ENCODE measurements at places on chromosomes 6 and 20. TPM values are rescaled to one million over a fixed set of nuclear protein-coding genes. Genes with fewer than 3 reads are reported as not detected.

Gene MICB
- 44.1 TPM for total RNA-seq

Gene DIDO1
- total RNA-seq, result 64.6 TPM

Gene OR2H2
- not detected for total RNA-seq

Gene TSBP1
- total RNA-seq, result not detected

Gene KCNQ5
- 7.8 TPM for total RNA-seq

Gene CTCFL
- total RNA-seq, result not detected

DNA sequence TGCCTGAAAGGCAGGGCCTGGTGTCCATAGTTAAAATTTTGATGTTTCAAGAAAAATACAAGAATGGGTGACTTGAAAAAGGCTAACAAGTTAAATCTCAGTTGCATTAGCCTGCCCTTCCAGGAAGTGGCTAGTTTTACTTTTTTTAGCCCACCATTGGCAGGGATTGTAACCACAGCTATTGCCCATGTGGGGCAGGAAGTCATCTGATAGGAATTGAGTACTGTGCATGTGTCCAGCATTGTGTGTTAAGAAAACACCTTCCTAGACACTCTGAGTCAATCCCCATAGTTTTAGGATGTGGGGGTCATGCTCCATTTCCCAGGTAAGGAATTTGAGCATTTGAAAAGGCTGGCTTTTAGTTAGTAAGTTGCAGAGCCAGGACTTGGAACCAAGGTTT, 26.9 kb downstream of the LYRM2 start:
- no peaks in the 10 kb centered on the region for H3K27me3 ChIP-seq
- H3K36me3 ChIP-seq, result no peaks in the 10 kb centered on the region
- no peak overlapping the region for H3K27ac ChIP-seq
- DNase-seq, result no peak
- H3K4me1 ChIP-seq, result peaks cover 22% of the 10 kb centered on the region

GRCh38 chr20:50149481-50150254, 3.9 kb downstream of the PEDS1 start:
- H3K4me1 ChIP-seq, result peaks cover 68% of the 10 kb centered on the region
- no peaks in the 10 kb centered on the region for H3K27me3 ChIP-seq
- peak overlapping the region; percentile 95 for H3K27ac ChIP-seq
- no peak for DNase-seq
- peaks cover 16% of the 10 kb centered on the region for H3K36me3 ChIP-seq
- no peak overlapping the region for H3K4me3 ChIP-seq

DNA sequence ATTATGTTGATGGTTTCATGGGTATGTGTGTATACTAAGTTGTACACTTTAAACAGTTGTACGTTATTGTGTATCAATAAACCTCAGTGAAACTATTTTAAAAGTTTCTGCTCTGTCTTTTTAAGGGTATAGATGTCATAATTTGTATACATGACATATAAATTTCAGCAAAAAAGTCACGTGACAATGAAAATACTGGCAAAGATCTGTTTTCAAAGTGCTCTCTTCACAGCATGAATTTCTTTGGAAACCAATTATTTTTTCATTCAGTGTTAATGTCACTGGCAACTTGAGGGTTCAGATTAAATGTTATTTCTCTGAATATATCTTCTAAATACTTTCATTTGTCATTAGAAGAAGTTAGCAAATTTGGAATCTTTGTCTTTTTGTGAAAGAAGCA, 91.7 kb upstream of the C6orf118 start:
- H3K27me3 ChIP-seq, result no peaks in the 10 kb centered on the region
- no peak overlapping the region for H3K4me3 ChIP-seq
- DNase-seq, result no peak
- H3K27ac ChIP-seq, result no peak overlapping the region
- no peaks in the 10 kb centered on the region for H3K36me3 ChIP-seq

- H3K4me1 ChIP-seq, result no peaks in the 10 kb centered on the region
- H3K27ac ChIP-seq, result no peak overlapping the region
- peaks cover 17% of the 10 kb centered on the region for H3K27me3 ChIP-seq
- no peaks in the 10 kb centered on the region for H3K36me3 ChIP-seq
These were observed 119.7 kb downstream of the ADGRG6 start for GRCh38 chr6:142421285-142422117.

DNA sequence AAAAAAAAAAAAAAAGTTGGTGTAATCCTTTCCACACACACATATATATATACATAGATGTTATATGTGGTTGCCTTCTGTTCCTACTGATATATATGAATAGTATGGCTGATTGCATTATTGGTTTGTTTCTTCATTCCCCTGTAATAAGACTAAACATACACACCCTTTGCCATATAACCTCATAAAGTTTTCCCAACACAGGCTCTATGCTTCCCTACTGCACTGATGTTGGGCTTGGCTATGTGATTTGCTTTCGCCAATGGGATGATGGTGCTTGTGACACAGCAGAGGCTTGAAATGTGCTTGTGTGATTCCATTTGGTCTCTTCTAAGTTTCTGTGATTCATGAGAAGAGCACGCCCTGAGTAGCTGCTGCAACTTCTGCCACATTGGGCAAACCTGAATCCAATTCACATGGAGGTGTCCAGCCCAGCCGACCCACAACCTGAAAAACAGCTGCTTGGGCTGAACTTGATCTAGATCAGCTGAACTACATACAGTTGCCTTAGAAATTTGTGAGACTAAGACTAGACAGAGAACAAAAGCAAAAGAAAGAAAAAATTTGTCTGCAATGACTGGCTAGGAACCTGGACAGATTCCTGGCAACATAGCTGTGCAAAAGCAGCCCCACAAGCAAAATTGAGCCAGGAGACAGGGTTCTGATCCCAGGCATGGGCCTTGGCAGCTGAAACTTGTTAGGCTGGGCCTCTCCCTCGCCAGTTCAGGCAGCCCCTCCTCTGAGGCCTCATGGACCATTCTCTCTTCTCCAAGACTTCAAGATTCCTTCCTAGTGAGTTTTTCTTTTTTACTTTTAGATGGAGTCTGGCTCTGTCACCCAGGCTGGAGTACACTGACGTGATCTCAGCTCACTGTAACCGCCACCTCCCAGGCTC, 13.4 kb upstream of the TBC1D20 start:
- no peak overlapping the region for H3K27ac ChIP-seq
- H3K27me3 ChIP-seq, result no peaks in the 10 kb centered on the region
- H3K4me3 ChIP-seq, result no peak overlapping the region

- peaks cover 64% of the 10 kb centered on the region for H3K4me1 ChIP-seq
- H3K27me3 ChIP-seq, result no peaks in the 10 kb centered on the region
- peak overlapping the region; percentile 92 for H3K4me3 ChIP-seq
- H3K36me3 ChIP-seq, result peaks cover 24% of the 10 kb centered on the region
These were observed 362 bp downstream of the DUSP22 start for GRCh38 chr6:292506-293192.

DNA sequence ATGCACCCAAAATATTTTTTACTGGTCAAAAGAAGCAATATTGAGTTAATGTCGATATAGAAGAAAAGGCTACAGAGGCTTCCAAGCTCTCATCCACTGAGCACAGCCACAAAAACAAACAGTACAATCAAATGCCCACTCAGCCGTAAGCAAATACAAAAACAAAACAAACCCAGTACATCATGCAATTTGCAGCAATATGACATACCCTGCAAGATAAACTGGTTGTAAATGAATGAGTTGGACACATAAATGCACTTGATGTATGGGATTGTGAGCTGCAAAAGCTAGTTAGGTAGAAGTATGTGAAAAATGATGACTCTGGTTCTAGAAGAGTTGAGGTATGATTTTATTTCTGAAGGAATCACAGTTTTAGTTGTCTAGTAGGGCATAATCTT, 83.9 kb downstream of the SESN1 start:
- no peak for DNase-seq
- no peaks in the 10 kb centered on the region for H3K27me3 ChIP-seq
- peak overlapping the region; percentile 61 for H3K27ac ChIP-seq
- H3K4me3 ChIP-seq, result peak overlapping the region; percentile 33
- H3K36me3 ChIP-seq, result peaks cover 4% of the 10 kb centered on the region

GRCh38 chr6:143950875-143951274, 57.2 kb downstream of the PLAGL1 start:
- H3K27ac ChIP-seq, result no peak overlapping the region
- no peak overlapping the region for H3K4me3 ChIP-seq
- H3K27me3 ChIP-seq, result no peaks in the 10 kb centered on the region
- H3K36me3 ChIP-seq, result peaks cover 5% of the 10 kb centered on the region
